Left colon (tissue), 2 donors: ENCODE measurements at places on chromosomes 16 and 17.

DNA sequence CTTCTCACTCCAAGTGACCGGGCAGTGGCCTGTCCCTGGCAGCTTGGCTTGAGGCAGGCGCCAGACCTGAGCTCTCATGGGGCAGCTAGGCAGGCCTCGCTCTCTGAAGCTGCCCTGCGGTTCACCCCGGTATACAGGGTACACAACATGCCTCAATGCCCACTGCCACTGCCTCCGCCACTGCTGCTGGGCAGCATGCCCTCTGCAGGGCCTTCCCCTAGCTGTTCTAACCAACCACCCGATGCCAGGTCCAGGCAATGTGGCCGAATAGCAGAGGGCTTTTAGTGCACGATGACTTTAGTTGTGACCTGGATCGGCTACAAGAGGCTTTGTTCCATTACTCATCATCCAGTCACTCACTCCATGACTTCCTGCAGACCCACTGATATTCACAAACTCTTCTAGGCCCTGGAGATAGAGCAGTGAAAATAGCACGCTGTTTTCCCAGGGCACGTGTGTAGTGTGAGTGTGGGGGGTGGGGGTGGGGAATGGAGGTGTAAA, 19.7 kb downstream of the CDC42EP4 start:
- DNase-seq: no peak

- no peak for DNase-seq
Observed at GRCh38 chr17:32536736-32537643, 50.2 kb downstream of the CDK5R1 start.

- DNase-seq: no peak
Observed at GRCh38 chr17:45106096-45106495, 26.2 kb downstream of the PLCD3 start.

DNA sequence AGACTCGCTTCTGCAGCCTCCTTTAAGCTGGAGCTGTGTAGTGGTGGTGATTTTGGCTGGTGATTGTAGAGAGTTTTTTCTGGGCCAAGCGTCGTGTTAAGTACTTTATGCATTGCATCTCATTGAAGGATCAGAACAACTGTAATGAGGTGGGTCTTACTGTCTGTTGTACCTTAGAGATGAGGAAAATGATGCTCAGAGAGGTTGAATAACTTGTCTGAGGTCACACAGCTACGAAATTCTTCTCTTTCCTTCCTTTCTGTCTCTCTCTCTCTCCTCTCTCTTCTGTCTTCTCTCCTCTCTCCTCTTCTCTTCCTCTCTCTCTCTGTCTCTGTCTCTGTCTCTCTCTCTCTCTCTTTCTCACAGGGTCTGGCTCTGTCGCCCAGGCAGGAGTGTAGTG, 82.8 kb downstream of the CNGB1 start:
- DNase-seq: no peak

DNA sequence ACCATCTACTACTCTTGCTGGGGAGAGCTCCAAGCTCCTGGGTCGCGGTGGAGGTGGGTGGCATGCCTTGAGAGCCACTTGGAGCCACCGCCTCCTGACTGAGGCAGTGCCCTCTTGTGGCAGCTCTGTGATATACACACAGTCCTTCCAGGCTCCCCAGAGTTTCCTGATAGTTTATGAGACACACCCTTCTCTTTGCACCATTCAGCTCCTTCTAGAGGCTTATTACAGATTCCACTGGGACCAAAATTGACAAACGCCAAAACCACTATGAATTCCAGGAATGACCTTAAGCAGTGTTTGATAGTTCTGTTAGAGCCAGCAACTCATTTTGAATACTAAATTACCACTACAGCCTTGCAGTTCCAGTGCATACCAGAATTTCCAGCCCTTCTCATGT, 170.1 kb upstream of the CDH13 start:
- peak; percentile 59 for DNase-seq

DNA sequence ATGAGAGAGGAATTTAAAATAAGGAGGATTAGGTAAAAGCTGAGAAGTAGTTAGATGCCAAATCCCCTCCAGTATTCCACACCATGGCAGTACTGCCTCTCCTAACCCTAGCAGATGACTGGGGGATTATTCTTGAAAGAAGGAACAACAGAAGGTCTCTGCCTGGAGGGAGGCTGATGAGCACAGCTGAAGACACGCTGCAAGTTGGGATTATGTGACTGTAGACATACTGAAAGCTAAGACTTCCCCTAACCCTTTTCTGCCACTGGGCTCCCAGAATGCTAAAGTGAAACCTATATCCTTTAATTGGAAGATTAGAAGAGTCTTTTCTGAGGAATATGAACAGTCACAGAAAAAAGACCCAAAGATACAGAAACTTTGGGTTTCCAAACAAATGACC, 27.7 kb upstream of the SLC46A1 start:
- no peak for DNase-seq

GRCh38 chr17:37174205-37174604, 201.6 kb upstream of the C17orf78 start:
- DNase-seq: no peak

DNA sequence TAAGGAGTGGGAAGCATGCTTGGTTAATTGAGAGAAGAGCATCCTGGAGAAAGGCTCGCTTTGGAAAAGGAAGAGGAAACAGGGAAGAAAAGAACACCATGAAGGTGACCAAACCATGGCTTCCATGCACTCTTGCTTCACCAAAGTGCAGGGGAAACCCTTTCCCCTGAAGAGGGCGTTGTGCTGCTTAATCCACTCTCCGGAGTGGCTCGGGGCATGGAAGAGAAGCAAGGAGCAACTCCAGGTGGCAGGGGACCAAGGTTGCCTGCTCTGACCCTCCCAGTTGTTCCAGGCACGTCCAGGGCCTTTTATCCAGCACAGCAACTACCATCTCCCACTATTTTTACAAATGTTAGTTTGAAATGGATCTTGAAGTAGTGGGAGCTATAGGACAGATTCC, 108.1 kb downstream of the STX8 start:
- DNase-seq: no peak

DNA sequence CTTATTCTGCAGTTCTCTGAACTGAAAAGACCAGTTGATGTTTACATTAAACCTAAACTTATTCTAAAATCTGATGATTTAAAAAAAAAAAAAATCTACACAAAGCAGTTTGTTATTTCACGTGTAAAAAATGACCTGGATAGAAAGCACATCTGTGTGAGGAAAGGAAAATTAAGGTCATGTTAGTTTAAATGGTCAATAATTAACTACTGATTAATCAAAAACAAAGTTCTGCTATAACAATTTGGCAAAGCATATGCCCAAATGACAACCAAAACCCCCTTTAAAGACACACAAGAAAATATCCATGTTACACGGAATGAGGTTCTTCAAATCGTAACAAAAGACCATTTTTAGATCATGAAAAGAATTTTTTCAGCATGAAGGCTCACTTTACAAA, 30.4 kb downstream of the CACNG1 start:
- DNase-seq: no peak

- DNase-seq: no peak
Observed at GRCh38 chr16:65119435-65119834, 2.4 kb downstream of the CDH11 start.

GRCh38 chr17:54813896-54814295, 86.8 kb upstream of the TOM1L1 start:
- no peak for DNase-seq

DNA sequence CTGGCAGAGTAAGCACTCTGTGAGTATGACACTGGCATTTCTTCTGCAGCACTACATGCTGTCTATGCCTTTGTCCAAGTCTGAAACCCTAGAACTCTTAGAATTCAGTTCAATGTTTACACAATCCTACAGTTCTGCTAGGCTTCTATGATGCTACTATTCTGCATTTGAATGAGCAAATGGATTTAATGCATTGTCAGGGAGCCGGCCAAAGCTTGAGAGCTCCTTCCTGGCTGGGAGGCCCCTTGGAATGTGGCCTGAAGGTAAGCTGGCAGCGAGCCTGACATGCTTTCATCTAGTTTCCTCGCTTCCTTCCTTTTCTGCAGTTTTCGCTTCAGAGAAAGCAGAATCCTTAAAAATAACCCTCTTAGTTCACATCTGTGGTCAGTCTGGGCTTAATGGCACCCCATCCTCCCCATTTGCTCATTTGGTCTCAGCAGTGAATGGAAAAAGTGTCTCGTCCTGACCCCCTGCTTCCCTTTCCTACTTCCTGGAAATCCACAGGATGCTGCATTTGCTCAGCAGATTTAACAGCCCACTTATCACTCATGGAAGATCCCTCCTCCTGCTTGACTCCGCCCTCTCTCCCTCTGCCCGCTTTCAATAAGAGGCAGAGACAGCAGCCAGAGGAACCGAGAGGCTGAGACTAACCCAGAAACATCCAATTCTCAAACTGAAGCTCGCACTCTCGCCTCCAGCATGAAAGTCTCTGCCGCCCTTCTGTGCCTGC, at the start of gene CCL2:
Gene CCL2 (plus strand): TSS at position 635 of the 730 bp plus-strand sequence. CDS start 65 bp downstream, at position 700.
- peak; percentile 45 for DNase-seq

DNA sequence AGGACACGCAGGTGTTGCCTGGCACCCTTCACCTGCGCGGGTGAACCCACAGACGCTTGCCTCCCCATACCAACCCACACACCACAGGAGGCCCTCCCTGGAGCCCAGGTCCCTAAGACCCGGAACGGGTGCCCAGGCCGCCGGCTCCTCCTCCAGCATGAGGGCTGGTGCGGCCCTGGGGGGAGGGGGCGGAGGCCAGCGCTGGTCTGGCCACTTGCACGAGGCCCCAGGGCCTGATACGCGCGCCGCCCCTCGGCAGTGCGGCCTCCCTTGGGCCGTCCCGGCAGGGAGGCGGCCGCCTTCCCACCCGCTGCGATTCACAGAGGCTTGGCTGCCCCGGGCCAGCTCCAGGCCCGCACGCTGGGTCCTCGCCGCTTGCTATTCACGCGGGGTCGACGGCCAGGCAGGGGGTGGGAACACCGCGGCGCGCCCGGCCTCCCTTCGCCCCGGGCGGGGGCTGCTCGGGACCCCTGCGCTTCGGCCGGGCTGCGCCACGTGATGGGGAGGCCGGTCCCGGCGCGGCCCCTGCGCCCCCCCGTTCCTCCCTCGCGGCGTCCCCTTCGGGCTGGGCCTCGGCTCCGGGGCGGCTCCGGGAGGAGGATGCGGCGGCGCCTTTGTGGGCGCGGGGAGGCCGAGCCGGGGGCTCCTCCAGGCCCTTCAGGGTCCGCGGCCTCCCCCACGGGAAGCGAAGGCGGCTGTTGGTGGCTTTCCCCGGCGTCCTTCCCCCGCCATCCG, 685 bp downstream of the FASN start:
- DNase-seq: peak; percentile 70

- no peak for DNase-seq
Observed at GRCh38 chr17:57294629-57295501, 38.5 kb downstream of the MSI2 start.

- DNase-seq: no peak
Observed at GRCh38 chr17:356671-357434, 4.2 kb upstream of the RPH3AL start.

GRCh38 chr16:19680881-19681340, 37.1 kb downstream of the KNOP1 start:
- no peak for DNase-seq

- peak; percentile 78 for DNase-seq
Observed at GRCh38 chr17:59848778-59849177, 44.0 kb downstream of the TUBD1 start.

- no peak for DNase-seq
Observed at GRCh38 chr16:78209951-78210661, 110.7 kb downstream of the WWOX start.

- DNase-seq: no peak
Observed at GRCh38 chr17:13981881-13982280, 87.4 kb upstream of the COX10 start.

DNA sequence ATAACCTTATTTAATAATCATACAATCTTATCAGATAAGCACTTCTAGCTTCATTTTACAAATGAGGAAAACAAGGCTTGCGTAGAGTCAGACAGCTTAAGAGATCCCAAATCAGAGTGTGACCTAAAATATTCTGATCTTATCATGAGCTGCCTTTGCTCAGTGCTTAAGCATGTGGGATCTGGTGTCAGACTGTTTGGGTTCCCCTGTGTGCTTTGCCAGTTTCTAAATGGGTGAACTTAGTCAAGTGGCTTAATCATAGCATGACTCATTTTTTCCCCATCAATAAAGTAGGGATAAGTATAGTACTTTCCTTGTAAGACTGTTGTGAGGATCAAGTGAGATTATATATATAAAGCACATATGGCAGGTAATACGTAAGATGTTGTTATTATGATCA, 612.6 kb upstream of the C16orf82 start:
- DNase-seq: no peak

DNA sequence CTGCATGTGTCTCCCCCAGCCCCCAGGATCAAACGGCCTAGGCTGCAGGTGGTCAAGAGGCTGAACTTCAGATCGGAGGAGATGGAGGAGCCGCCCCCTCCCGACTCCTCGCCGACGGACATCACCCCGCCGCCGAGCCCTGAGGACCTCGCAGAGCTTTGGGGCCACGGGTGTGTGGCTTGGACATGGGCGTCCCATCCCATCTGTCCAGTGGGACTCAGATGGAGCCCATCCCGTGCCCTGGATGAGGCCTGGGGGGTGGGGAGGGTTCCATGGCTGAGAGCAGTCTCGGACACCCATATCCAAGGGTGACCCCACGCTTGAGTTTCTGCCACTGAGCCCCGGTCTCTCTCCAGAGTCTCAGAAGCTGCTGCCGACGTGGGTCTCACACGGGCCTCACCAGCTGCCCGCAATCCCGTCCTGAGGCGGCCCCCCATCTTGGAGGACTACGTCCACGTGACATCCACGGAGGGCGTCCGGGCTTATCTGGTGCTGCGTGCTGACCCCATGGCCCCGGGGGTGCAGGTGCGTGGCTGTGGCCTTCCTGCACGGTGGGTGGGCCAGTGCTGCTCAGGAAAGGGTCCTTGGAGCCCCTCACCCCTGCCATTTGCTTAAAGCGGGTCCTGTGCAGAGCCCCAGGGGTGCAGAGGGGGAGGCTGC, 901 bp downstream of the CHTF18 start:
- no peak for DNase-seq

DNA sequence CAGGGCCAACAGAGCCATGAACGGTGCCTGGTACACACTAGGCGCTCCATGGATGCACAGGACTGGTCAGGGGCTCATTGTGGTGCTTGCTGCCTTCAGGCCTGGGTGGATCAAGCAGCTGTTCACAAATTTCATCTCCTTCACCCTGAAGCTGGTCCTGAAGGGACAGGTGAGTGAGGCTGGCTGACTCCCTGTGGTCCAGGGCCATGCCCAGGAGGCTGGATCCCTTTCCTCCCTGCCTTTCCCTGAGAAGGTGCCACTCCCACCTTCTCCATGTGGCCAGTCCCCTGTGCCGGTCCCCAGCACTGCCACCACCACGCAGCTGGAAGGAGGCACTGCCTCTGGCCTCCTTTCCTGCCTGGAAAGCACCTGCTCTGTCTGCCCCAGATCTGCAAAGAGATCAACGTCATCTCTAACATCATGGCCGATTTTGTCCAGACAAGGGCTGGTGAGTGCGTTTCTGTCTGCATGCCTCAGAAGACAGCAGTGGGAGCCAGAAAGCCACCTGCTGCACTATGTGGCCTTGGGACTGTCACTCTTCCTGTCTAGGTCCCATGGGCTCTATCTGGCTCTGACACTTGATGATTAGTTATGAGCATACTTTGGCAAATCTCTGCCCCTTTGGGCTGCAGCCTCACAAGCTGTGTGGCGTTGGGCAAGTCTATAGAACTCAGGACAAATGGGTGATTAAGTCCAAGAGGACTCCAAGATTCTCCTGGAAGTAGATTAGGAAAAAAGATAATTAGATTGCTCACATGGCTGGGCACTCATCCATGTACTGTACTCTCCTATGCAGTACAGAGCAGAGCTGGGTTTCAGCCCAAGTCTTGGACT, 9.4 kb downstream of the CETP start:
- no peak for DNase-seq

- peak; percentile 50 for DNase-seq
Observed at GRCh38 chr17:63542942-63543821, 7.1 kb upstream of the DCAF7 start.

GRCh38 chr16:30354423-30355143, 525 bp downstream of the CD2BP2 start:
- peak; percentile 46 for DNase-seq
